ENCODE measurements at places on chromosomes 7 and 10.

DNA sequence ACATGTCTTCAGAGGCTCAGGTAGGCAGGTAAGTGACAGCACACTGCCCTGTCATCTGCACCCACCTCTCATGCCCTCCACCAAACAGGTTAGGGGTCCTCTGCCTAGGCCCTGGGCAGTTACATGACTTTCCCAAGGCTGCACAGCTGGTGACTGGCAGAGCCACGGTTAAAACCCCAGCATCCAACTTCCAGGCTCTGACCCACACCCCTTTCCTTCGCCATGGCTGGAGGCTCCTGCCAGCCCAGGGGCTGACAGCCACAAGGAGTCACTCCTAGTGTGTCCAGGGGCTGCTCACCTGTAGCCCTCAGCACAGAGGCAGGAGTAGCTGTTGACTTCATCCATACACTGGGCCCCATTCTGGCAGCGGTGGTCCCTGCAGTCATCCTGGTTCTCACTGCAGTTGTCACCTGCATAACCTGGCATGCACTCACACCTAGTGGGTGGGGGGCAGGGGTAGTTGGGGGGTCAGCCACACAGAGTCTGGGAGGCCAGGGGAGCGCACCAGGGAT, 175.0 kb downstream of the SLIT1 start:
- no peak for DNase-seq

DNA sequence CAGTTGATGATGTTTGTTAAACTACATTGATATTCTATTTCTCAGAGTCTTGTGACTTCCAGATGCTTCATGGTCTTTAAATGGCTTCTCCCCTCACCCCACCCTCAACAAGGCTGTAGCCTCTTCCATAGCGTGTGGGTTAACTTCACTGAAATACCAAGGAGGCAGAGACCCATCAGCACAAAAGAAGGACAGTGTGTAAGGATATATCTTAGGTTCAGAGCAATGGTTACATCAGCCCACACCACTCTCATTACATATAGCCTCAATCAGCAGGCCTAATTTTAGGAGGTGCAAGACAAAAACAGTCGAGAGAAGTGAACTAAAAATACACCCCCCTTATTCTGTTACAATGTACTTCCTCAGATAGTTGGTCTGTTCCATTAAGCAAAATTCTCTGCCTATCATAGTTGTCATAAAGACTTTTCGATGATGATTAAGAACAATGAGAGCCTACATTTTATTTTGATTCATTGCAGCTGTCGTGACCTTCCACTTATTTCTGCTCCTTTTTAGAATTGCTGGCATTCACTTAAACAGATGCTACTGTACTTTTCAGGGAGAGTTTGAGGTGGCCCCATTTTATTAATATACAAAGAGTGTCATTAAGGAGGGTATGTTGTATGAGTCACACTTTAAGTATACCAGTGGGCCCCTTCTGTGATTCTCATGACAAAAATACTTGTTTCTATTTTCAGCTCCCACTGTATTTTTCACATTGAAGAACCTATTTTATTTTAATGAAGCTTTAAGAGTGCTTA, 52.1 kb downstream of the WIPF3 start:
- no peak for DNase-seq

DNA sequence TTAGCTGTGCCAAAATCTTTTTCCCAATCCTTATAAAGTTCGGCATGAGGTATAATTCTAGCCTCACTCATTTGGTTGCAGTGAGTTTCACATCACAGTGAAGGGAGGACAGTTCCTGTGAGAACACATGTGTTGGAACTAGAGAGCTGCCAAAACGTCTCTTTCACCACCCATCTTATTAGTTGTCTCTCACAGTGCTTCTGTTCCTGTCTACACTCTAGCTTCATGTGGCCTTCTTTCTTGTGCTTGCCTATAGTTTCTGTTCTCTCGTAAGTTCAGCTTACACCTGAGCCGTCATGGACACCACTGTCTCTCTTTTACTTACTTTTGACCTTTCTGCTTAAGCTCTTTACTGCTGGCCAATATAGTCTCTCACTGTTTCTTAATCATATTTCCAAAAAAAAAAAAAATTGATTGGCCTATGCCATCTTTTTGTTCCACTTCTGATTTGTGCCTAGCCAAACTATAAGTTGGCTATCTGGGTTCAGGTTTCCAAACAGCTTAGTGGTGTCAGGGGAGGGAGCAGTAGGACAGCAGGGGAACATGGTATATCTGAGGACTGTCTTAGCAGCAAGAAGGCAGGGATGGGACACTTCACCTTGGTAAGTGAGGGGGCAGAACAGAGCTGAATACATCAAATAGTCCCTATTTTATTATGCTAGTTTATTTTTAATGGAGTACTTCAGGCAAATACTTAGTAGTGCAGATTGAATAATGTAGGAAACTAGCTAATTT, 38.0 kb downstream of the ZNRF2 start:
- DNase-seq = no peak

DNA sequence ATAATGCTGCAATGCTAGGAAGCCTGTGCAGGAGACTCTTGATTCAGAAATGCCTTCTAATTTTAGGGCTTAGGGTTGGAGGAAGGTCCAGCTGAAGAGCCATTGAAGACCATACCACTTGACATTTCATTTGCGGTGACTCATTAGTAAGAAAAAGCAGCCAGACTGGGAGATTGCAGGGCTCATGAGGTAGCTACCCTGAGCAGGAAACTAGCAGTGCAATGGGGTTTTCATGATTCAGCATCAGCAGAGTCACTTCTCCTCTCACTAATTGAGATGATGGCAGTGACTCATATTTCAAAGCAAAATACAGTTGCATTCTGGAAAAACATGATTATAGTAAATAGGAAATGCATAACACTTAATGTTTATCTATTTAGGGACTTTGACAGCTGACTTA, 434.1 kb downstream of the DNAJB9 start:
- DNase-seq = no peak

DNA sequence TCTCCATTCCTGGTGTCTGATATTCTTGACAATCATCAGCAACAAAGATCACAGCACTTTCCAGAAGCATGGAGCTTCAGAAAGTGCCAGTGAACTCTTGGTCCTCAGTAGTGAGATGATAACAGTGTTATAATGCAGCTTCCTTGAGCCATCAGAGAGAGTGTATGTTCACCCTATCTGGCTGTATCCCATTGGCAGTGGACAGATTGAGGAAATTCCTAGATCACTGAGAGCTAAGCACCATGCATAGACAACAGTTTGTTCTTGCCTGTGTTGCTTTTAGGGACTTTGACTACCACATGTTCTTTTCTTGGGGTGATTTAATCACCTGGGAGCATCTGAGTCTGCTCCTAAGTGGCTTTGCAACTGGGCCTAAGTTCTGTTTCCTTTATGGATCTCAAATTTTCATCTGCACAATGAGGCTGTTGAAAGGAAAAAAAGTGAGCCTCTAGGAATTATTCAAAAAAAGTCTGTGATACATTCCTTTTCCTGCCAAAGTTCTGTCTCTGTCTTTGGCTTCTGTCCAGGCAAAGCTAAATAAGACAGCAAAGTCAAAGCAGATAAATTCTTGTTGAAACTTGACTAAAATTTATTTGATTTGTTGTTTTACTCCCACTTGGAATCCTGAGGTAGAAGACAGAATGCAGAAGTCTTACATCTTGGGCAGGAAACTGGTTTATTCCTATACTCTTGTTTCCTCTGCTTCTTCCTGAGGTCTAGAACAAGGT, 14.5 kb upstream of the ZNF282 start:
- no peak for DNase-seq

DNA sequence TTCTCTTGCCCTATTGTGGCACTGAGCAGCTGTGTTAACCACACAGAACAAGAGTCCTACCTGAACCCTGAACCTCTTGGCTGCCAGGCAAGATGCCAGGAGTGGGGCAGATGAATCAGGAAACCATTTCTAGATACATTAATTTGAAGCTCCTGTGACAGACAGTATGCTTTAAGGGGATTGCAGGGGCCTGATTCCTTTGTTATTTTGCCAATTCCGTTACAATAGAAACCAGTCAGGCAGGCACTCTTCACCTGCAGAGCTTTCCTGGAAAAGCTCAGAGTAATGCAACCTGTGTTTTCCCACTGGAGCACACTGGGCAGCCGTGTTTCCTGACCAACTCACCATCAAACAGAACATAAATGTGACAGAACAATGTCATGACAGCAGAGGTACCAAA, 233.1 kb downstream of the BMPER start:
- no peak for DNase-seq

- no peak for DNase-seq
Observed at GRCh38 chr7:104983076-104983577, 30.9 kb upstream of the KMT2E start.

DNA sequence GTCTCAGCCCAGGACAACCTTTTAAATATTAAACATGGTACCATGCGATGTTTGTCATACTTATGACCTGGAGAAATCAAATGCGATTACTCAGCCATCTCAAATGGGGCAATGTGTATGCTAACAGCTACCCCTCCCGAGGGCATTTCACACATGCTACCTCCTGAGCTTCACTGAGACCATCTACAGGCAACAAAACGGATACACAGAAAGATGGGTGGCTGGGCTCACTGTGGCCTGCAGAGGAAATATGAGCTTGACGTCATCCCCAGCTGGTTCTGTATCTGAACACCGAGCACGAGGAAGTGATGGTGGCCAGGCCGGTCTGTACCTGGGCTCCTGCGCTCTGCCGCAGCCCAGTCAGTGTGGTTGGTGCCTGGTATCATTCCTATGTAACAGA, 374.3 kb downstream of the RPS24 start:
- DNase-seq = no peak

GRCh38 chr10:88901984-88902789, 22.1 kb downstream of the STAMBPL1 start:
- DNase-seq = no peak

- no peak for DNase-seq
Observed at GRCh38 chr7:83782628-83783027, 133.7 kb upstream of the SEMA3E start.

GRCh38 chr10:89490596-89491335, 44.6 kb downstream of the SLC16A12 start:
- DNase-seq = no peak

- no peak for DNase-seq
Observed at GRCh38 chr10:75103881-75104686, 7.4 kb upstream of the SAMD8 start.

GRCh38 chr7:55078465-55079372, 59.9 kb downstream of the EGFR start:
- DNase-seq = no peak

DNA sequence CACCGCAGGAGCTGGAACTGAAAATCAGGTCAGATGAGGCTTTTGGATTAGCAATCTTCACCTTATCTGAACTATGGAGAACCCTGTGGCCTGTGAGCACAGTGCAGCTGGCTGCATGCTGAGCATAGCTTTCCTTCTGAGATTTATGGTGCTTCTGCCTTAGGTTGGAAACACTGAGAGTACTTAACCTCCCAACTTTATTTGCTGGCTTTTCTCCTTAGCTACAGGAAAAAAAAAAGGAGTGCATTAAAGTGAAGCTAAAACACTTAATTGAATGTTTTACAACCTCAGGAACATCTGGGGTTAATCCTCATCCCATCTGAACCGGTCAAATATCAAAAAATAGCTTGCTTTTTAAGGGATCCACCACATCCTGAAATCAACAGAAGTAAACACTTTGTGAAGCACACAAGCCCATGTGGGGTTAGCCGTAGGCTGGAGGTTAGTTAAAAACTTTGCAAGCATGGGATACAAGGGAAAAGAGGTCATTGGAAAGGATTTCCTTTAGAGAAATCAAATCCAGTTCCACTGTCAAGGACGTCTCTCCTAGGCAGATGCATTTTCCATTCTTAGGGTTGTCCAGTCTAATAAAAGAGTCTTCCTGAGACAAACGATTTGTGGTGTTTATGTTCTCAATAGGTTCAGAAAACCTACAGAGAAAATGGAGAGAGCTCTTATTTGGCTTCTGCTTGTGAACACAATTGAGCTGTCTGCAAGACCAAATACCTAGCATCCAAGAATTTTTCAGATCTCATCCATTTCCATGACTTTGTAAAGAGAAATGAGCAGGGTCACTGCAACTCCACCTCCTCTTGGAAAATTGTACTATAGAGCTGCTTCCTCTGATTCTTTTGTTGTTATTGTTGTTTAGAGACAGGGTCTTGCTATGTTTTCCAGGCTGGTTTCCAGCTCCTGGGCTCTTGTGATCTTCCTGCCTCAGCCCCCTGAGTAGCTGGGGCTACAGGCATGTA, 470.4 kb upstream of the IGFBP3 start:
- no peak for DNase-seq

- DNase-seq = no peak
Observed at GRCh38 chr7:1516586-1517251, 12.5 kb upstream of the INTS1 start.

- DNase-seq = no peak
Observed at GRCh38 chr10:90805206-90805605, 52.6 kb downstream of the HTR7 start.

DNA sequence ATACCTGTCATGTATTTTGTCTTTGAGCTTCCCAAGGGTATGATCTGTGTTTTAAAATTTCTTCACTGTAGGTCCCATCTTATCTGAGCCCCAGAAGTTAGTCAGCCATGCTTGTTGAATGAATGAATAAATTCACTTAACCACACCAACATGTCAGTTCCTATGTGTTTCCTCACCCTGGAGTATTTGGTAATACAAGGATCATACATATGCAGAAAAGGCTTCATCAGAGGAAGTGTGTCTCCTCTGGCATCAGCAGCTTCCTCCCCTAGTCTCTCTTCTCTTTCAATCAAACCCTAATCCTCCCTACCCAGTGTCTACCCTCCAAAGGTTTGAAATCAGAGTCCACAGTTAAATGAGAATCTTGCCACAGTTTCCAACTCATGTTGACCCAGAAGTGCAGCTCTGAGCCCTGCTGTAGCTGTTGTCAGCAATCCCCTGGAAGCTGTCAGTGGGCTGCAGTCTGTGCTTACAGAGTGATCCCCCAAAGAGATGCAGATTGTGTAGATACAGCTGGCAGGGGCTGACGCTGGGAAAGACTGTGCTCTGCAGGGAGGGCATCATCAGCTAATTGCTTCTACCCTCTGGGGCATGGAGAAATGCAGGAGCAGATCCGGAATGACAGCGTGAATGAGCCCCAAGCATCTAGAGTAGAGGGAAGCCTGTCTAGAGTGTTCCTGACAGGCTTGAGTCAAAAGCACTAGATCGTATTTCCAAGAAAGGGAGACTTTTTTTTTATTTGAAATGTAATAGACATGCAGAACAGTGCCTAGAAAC, 105.0 kb upstream of the WDR11 start:
- no peak for DNase-seq

DNA sequence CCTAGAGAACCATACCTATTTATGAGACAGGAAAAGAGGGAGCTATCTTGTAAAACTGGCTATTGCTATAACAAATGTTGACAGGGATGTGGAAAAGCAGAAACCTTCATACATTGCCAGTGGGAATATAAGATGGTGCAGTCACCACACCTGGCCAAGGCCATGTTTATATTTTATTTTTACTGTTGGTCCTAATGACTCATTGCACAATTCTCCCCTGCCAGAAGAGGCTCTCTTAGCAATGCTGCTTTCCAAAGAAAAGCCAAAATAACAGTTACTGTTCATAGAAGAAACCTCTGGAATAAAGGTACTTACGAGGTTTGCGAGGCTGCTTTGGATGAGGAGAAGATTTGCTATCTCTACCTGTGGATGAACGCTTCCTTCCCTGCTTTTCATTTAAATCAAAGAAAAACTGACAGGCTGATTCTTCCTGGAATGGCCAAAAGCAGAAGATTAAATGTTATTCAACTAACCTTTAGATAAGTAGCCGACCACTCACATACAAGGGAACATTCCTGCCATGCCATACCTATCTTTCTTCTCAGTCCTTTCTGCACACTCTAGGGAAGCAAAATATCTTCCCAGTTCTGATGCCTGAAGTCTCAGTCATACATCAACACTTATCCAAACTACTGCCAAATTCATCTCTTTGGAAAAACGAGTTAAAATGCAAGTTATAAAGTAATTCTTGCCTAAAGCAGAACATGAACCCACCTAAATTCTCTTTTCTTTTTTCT, 16.3 kb upstream of the CHUK start:
- no peak for DNase-seq

- DNase-seq = no peak
Observed at GRCh38 chr10:8975535-8975934, 921.0 kb downstream of the GATA3 start.

Measured in CD8-positive, alpha-beta memory T cell (primary cell).